ENCODE measurements at places on chromosomes 3 and 15.

- DNase-seq: no peak
These were observed 42.7 kb downstream of the CADPS start for GRCh38 chr3:62832553-62832952.

- DNase-seq: no peak
These were observed 41.6 kb downstream of the DMXL2 start for GRCh38 chr15:51580982-51581381.

DNA sequence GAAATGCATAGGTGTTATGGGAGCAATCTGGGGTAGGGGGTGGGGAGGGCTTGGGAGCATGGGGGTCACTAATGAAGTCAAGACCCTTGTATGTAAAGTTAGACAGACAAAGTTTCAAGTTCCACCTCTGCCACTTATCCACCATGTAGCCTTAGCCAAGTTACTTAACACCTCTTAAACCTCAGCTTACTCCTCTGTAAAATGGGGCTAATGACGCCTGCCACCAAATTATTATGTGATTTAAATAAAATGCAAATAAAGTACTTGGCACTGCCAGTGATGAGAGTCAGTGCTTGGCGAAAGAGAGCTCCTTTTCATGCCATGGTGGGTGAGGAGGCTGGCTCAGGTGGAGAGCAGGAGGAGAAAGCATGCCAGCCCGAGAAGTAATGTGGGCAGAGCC lies 18.6 kb upstream of the TLE3 start:
- no peak for DNase-seq

DNA sequence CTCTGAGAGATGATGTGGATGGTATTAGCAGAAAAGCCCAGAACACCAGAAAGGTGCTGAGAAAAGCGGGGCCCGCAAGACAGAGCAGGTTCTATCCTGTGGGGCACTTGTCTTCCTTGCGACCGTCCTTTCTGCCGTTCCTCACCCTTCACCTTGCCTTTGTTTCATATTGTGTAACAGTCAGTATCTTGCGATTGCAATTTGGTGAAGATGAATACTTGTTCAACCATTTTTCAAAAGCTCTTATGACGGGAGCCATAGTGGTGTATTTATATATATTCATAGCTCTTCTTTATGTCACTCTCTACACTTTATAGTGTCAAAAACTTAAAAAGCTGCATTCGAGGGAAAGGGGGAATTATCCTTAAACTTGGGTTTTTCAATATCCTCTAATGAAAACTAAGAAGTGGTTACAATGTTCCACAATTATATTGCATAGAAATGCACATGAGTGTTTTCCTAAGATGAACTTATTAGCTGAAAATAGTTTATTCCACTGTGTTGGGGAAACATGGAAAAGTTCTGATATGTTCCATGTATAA lies 797 bp downstream of the MAP3K13 start:
- no peak for DNase-seq

DNA sequence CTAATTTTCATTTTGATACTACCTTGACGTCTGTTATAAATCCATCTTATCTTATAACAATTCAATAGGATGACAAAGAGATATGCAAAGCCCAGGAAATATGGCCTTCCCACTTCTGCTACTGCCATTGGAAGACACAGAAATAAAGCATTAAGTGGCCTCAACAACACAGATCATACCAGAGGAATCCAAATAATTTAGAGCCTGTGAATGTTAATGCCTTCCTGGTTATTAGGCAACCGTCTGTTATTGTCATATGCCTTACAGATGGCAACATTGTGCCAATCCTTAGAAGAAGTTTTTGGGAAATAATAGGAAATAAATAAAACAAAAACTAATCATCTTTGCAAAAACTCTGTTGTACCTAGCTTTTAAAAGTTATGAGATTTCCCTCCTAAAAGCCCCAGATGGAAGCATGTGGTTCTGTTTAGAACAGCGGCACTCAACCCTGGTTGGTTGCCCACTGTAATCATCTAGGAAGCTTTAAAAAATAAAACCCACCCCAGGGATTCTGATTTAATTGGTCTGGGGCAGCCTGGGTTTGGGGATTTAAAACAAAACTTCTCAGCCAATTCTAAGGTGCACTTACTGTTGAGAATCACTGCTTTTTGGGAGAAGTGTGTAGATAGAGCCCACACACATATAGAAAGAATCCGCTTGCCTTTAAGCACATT lies 704.8 kb upstream of the CFAP20DC start:
- DNase-seq: no peak

DNA sequence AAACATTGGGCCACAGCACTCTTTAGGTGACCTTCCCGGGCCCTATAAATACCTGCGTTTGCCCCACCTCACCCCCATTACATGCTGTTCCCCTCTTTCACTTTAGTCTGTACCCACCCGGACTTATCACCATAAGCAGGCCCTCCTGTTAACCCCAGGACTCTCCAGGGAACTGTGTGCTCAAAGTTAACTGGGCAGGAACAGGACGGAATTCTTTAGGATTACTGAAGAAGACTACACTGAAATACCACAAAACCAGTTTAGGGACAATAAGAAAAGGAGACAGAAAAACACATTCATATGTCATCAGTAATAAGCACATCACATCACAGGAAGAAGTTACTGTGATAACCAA lies 45.5 kb downstream of the FSIP1 start:
- no peak for DNase-seq

- DNase-seq: no peak
These were observed 8.8 kb upstream of the CHST14 start for GRCh38 chr15:40461958-40462357.

DNA sequence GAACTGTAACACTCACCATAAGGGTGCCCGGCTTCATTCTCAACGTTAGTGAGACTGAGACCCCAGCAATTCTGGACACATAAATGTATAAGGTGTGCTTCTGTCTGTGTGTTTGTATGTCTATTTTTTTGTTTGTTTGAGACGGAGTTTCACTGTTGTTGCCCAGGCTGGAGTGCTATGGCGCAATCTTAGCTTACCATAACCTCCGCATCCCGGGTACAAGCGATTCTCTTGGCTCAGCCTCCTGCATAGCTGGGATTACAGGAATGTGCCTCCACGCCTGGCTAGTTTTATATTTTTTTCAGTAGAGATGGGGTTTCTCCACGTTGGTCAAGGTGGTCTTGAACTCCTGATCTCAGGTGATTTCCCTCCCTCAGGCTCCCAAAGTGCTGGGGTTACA lies 43.3 kb upstream of the C2CD4B start:
- DNase-seq: no peak

GRCh38 chr3:192435241-192435640 lies 292.1 kb downstream of the FGF12 start:
- DNase-seq: no peak

DNA sequence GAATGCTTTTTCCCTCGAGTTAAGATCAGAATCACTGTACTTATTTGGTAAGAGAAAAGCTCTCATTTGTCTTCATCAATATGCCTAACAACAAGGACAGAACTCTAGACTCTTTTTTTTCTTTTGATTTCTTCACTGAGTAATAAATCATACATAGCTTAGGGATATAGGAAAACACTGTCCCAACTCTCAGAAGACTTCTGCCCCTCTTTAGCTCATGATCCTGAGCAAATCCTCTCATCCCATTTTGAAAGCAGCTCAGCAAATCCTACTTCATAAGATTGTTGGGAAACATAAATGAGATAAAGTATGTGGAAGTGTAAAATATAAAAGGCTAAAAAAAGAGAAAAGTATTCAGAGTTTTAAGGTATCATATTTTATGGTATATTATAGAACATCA lies 141.7 kb downstream of the ATP8B4 start:
- DNase-seq: no peak

- no peak for DNase-seq
These were observed 38.0 kb upstream of the CMTM8 start for GRCh38 chr3:32200490-32200889.

DNA sequence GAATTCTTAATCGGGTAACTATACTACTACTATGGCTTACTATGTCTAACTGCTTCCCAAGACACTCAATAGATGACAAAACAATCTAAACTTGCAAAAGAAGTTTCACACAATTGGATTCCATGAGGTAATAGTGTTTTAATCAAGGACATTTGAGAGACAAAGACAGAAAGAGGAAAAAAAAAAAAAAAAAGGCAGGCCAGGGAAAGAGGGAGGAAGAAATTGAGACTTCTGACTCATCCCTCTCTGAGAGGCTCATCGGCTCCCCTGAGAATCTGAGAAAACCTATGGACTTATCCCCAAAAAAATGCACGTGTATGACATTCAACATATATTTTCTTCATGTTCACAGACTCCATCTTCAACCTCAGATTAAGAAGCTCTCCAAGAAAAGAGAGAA lies 61.0 kb downstream of the SCAPER start:
- DNase-seq: no peak

GRCh38 chr3:38563886-38564270 lies 67.7 kb downstream of the EXOG start:
- no peak for DNase-seq

DNA sequence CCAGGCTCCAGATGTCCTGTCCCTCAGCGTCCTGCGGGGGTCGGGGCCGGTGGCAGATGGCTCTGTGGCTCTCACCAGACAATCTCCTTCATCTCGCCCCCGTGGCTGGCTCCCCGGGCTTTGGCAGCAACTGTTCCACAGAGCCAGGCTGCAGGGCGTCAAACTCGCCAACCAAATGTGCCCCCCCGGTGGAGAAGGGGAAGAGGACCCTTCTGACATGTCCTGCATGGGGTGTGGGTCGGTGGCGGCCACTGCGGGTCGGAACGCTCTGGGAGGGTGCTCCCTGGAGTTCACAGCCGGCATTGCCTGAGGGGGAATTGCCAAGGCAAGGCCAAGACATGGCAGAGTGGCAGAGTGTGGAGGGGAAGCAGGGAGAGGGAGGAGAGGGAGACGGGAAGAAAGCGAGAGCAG lies 36.0 kb downstream of the BDH1 start:
- DNase-seq: no peak

- DNase-seq: no peak
These were observed 98.3 kb upstream of the ALDH1A3 start for GRCh38 chr15:100781061-100781960.

DNA sequence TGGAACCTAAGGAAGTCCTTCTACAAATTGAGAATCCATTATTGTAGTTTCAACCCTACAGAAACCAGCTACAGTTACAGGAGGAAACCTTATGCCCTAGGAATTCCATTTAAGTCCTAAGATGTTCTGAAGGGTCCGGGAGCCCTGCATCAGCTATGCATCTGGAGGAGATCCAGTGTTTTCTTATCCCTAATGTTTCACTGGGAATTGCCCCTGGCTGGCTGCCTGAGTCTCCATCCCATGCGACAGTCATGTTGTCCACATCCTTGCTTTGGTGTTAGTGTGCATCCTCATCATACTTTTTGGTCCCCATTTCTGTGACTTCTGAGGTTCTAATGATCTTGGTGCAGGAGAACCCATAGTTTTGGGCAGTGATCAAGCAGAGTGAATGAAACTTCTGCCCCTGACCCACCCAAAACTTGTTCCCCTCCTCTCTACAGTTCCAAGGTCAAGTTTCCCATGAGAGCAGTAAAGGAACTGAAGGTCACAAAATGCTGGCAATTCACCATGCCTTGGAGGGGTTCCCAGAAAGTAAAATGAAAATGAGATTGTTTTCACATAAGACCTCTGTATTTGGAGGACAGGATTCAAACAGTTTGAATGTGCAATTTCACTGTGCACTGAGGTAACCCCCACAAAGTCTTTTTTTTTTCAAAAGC lies 121.9 kb upstream of the PHLDB2 start:
- DNase-seq: no peak

GRCh38 chr3:63051920-63052319 lies 176.7 kb upstream of the CADPS start:
- no peak for DNase-seq

DNA sequence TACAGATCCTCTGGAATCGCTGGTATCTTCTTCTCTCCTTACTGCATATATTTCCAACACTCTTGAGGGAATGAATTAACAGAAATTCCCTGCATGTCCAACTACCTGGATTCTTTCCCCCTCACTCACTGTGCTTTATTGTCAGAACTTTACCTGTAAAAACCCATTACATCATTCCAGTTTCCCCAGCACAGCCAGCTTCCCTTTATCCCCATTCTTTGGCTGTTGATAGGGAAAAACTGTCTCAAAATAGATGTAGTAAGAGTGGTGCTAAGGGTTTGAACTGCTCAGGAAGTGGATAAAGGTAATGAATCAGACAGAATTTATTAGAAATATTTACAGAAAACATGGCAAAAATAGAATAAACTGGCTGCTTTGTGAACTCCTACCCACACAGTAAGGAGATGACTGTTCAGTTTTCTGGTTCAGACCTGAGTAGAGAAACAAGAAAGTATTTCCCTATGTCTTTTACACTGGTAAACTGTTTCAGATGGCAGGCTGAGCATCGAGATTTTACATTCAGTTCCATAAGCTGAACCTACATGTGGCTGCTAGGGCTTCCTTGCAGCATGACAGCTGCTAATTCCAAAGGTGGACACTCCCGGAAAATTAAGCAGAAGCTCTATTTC lies 188.4 kb downstream of the CPNE4 start:
- DNase-seq: no peak

DNA sequence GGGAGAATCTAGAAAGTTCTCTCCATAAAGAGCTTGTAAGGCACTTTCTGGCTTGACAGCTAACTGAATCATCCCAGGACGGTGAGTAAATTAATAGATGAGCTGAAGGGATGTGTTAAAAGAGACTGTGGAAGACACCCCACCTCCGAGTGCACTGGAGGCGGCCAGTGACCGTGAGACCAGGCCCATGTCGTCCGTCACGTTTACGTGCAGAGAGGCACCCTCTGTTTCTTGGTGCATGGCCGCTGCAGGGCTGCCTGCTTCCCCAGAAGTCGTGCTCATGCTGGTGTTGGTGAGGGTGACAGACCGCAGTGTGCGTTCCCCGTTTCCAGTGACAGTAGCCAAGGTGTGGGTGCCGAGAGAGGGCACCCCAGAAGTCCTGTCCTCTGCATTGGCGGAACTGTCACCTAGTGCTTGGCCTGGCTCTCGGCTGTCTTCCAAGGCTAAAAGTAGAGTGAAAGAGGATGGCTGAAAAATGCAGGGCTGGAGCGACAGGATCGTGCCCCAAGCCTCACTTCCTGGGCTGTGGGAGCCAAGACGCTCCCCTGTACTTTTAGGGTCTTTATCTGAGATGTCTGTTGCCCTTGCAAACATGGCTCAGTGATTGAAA lies 41.1 kb downstream of the HEG1 start:
- no peak for DNase-seq

DNA sequence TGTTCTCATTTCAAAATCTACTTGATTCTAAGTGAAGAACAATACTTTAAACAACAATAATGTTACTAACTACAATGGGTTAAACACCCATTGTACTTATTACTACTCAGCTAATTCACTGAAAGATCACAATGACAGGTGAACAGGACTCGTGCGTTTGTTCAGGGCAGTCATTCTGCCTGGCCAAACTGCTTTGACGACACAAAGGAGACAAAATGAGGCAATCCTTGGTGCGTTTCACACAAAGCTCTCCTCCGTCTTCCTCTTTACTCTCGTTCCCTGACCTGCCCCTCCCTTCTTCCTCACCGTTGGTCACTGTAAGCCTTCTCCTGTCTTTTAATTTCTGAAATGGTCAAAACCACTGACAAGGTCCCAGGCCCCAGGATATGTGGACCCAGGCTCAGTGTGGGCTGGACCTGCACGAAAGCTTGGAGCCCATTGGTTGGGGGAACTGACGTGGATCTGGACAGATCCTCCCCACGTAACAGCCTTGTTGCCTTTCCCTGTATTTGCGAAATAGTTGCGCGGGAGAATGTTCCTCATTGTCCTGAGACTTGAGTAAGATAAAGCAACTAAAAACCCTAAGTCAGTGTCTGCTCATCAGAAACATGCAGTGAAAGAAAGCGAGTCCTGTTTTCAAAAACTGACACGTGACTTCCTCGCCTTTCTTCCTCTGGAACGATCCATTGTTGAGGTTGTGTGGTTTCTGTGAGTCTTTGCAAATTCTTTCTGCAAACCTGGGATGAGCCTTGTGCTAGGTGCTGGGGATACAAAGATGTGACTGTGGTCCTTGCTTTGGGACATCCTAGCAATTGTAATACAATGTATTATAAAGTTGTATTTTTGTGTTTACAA lies 147.1 kb upstream of the RGMA start:
- DNase-seq: no peak

Data from stimulated activated naive CD4-positive, alpha-beta T cell (primary cell).